Frontal cortex (tissue), 4 donors: ENCODE measurements at places on chromosomes 2 and 18. TPM values are rescaled to one million over a fixed set of nuclear protein-coding genes. Genes with fewer than 3 reads are reported as not detected.

Gene GRP
- 22.8 TPM for total RNA-seq

- no peak for DNase-seq
Measured at GRCh38 chr18:77341527-77342325, 92.1 kb downstream of the GALR1 start.

Gene ST6GAL2
- 144 TPM for total RNA-seq

GRCh38 chr2:173929441-173929840 lies 35.7 kb downstream of the SP3 start:
- DNase-seq: no peak

Gene GCG
- 0.41 TPM for total RNA-seq

Gene MOCOS
- 0.41 TPM for total RNA-seq

Gene CRYGD
- total RNA-seq: 2.4 TPM

- DNase-seq: no peak
Measured at GRCh38 chr2:174263997-174264396, 15.7 kb upstream of the OLA1 start.

Gene IL1R2
- not detected for total RNA-seq

DNA sequence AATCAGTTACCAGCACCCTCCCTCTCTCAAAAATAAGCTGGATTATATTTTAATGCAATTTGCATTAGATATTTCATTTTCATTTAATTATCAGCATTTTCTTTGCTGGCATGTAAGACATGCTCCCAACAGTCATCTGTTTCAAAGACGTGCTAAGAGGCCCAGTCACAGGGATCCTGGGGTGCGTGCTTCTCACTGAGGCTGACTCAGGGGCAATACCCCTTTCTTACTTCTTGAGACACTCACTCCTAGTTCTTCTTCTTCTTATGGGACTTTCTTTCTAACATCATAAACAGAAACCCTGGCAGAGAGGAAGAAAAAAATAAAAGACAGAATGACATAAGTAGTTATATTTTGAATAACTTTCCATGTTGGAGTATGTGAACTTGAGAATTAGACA lies 372.1 kb upstream of the MEX3C start:
- no peak for DNase-seq

Gene CHN1
- total RNA-seq: 57.1 TPM

- DNase-seq: no peak
Measured at GRCh38 chr18:61985681-61986080, 92.9 kb upstream of the RNF152 start.

Gene PDK1
- 10.6 TPM for total RNA-seq

DNA sequence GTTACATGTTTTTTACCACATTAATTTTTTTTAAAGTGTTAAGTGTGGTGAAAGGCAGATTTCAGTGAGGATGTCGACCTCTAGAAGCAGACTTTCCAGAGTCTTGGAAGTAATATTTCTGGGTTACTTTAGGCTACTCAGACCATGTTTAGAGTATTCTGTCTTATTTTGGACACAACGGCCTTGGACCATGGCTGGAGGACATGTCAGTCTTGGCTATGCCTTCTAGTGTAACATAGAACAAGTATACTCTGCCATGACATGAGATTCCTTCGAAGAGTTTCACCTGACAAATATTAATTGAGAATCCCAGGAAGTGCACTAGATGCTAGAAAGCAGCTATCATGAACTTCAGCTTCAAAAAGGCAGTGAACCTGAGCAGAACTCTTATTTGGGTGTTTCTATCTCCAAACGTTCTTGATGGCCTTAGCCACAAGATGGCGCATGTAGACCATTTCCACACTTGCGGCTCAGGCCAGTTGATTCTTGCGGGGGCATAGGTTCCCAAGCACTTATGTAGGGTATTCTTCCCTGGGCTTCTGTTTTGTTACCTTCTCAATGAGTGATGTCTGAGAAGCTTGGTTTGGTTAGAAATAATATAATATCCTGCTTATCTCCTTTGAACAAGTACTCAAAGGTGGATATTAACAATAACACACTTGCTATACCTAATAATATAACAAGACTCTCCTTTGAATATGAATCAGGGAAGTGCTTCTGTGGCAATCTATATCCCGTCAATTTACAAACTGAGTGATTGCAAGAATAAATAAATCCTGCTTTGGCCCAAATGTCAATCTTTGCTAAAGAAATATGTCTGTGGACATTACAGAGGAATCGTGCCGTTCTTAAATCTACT lies 62.0 kb downstream of the CACNB4 start:
- no peak for DNase-seq
